Activated T-cell treated with anti-CD3 and anti-CD28 coated beads, Interleukin-2, amount 50 U/mL, for 72 hours (primary cell): ENCODE measurements at places on chromosomes 11 and 22. TPM values are rescaled to one million over a fixed set of nuclear protein-coding genes. Genes with fewer than 3 reads are reported as not detected.

GRCh38 chr11:64090806-64091516, 55.2 kb downstream of the FLRT1 start:
- DNase-seq, result no peak
- H3K27ac ChIP-seq, result peak overlapping the region; percentile 89
- H3K27me3 ChIP-seq, result no peaks in the 10 kb centered on the region
- H3K4me1 ChIP-seq, result no peaks in the 10 kb centered on the region
- H3K36me3 ChIP-seq, result no peaks in the 10 kb centered on the region
- peak overlapping the region; percentile 56 for H3K4me3 ChIP-seq

- H3K4me1 ChIP-seq, result peaks cover 5% of the 10 kb centered on the region
- H3K27me3 ChIP-seq, result no peaks in the 10 kb centered on the region
- H3K4me3 ChIP-seq, result no peak overlapping the region
- DNase-seq, result no peak
- H3K36me3 ChIP-seq, result no peaks in the 10 kb centered on the region
Observed at GRCh38 chr11:2795491-2795991, 90.0 kb downstream of the CDKN1C start.

- no peak overlapping the region for H3K4me3 ChIP-seq
- H3K36me3 ChIP-seq, result no peaks in the 10 kb centered on the region
- H3K27ac ChIP-seq, result no peak overlapping the region
- H3K4me1 ChIP-seq, result no peaks in the 10 kb centered on the region
- no peak for DNase-seq
Observed at GRCh38 chr11:129723146-129723760, 92.4 kb upstream of the TMEM45B start.

DNA sequence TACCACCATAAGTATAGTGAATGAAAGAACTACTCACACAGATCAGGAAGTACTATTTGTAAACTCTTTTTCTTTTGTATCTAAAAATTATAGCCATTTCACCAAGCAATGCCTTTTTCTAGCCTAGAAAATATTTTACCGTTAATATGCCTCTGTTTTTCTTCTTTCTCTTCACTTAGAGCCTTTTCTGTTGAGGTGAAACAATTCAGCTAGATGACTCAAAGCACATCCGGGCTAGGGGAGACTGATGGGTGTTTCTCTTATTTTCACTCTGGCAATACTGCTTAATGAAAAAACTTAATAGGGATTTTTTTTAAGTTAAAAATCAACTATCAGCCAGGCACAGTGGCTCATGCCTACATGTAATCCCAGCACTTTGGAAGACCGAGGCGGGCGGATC, 93.3 kb downstream of the SGSM3 start:
- peak overlapping the region; percentile 94 for H3K4me3 ChIP-seq
- peaks cover 14% of the 10 kb centered on the region for H3K36me3 ChIP-seq
- peaks cover 72% of the 10 kb centered on the region for H3K4me1 ChIP-seq
- H3K27me3 ChIP-seq, result no peaks in the 10 kb centered on the region

GRCh38 chr22:20793748-20794649, 20.1 kb downstream of the SERPIND1 start:
- no peak overlapping the region for H3K27ac ChIP-seq
- no peak for DNase-seq
- H3K4me3 ChIP-seq, result no peak overlapping the region
- H3K27me3 ChIP-seq, result no peaks in the 10 kb centered on the region
- no peaks in the 10 kb centered on the region for H3K4me1 ChIP-seq

- peaks cover 37% of the 10 kb centered on the region for H3K36me3 ChIP-seq
- peak overlapping the region; percentile 7 for H3K27ac ChIP-seq
- H3K27me3 ChIP-seq, result no peaks in the 10 kb centered on the region
- no peak for DNase-seq
Observed at GRCh38 chr11:118514103-118514502, 13.2 kb upstream of the TTC36 start.

DNA sequence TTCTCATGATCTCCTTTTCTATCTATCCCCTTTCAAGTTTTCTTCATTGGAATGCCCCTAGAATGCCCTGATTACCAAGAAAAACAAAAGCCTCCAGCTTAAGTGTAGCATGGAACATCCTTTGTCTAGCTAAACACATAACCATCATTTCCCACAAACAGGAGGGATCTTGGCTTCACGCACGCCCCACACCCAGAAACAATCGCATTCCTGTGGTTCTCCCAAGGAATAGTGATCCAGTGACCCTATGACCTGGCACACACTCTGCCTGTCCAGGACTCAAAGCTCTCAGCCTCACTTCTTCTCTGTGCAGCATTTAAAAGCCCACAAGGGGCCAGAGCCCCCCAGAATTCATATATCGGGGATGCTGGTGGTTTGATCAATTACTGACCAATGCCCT, 9.3 kb upstream of the POU2AF1 start:
- H3K36me3 ChIP-seq, result no peaks in the 10 kb centered on the region
- H3K4me1 ChIP-seq, result no peaks in the 10 kb centered on the region
- DNase-seq, result no peak
- no peak overlapping the region for H3K27ac ChIP-seq
- H3K27me3 ChIP-seq, result no peaks in the 10 kb centered on the region

GRCh38 chr11:54930930-54931329, 224.3 kb downstream of the OR4A5 start:
- no peak overlapping the region for H3K4me3 ChIP-seq
- peaks cover 40% of the 10 kb centered on the region for H3K36me3 ChIP-seq
- no peak for DNase-seq
- no peak overlapping the region for H3K27ac ChIP-seq

DNA sequence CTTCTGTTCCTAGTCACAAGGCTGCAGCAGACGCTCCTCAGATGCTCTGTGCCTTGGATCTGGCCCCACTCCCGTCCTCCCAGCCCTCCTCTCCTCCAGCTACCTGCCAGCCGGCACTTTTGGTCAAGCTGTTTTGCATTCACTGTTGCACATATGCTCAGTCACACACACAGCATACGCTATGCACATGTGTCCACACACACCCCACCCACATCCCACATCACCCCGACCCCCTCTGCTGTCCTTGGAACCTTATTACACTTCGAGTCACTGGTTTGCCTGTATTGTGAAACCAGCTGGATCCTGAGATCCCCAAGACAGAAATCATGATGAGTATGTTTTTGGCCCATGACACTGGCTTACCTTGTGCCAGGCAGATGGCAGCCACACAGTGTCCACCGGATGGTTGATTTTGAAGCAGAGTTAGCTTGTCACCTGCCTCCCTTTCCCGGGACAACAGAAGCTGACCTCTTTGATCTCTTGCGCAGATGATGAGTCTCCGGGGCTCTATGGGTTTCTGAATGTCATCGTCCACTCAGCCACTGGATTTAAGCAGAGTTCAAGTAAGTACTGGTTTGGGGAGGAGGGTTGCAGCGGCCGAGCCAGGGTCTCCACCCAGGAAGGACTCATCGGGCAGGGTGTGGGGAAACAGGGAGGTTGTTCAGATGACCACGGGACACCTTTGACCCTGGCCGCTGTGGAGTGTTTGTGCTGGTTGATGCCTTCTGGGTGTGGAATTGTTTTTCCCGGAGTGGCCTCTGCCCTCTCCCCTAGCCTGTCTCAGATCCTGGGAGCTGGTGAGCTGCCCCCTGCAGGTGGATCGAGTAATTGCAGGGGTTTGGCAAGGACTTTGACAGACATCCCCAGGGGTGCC, 109.8 kb downstream of the BCR start:
- no peaks in the 10 kb centered on the region for H3K4me1 ChIP-seq
- peak; percentile 58 for DNase-seq
- no peak overlapping the region for H3K4me3 ChIP-seq
- no peak overlapping the region for H3K27ac ChIP-seq

- H3K4me3 ChIP-seq, result no peak overlapping the region
- peaks cover 16% of the 10 kb centered on the region for H3K4me1 ChIP-seq
Observed at GRCh38 chr11:37504060-37504611, 906.1 kb upstream of the RAG2 start.

DNA sequence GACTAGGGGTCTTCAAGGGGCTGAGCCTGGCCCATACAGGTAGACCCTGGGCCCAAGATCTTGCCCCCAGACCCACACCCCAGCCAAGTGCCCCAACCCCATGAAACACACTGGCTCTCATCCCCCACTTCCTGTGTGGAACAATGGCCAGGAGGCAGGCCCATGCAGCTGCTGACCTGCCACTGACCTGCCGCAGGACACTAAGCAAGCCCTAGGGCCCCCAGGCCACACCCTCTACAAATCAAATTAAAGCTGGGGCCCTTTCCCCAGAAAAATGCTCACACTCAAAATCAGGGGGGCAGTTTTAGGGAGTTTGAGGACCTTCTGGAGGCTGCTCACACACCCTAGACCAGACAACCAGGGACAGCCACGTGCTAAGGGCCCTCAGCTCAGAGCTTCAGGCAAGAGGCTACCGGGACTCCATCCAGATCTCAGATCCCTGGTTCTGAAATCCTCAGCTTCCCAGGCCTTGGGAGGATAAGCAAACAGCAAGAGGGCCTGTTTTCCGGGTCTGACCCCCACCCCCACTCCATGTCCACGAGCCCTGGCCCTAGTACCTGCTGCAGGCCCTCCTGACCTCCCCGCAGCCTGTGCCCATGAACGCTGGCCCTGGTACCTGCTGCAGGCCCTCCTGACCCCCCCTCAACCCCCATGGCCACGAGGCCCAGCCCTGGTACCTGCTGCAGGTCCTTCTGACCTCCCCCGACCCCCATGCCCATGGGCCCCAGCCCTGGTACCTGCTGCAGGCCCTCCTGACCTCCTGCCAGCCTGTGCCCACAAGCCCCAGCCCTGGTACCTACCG, 10.0 kb downstream of the CARD10 start:
- H3K27ac ChIP-seq, result no peak overlapping the region
- no peaks in the 10 kb centered on the region for H3K27me3 ChIP-seq
- DNase-seq, result no peak
- no peaks in the 10 kb centered on the region for H3K36me3 ChIP-seq

GRCh38 chr22:33302049-33302545, 243.9 kb upstream of the SYN3 start:
- DNase-seq, result peak; percentile 72
- no peaks in the 10 kb centered on the region for H3K4me1 ChIP-seq
- peaks cover 7% of the 10 kb centered on the region for H3K27me3 ChIP-seq
- H3K4me3 ChIP-seq, result no peak overlapping the region
- H3K27ac ChIP-seq, result no peak overlapping the region

HDAC10 gene
- total RNA-seq, result 57.4 TPM

CCDC116 gene
- total RNA-seq, result 0.22 TPM

MRGPRX3 gene
- not detected for total RNA-seq

ADSL gene
- 98.7 TPM for total RNA-seq

PRR14L gene
- total RNA-seq, result 46.8 TPM

CCDC34 gene
- 20.2 TPM for total RNA-seq

ZC3H12C gene
- total RNA-seq, result 6.6 TPM

OR51I2 gene
- not detected for total RNA-seq
